ENCODE measurements at places on chromosomes 11 and 22.

GRCh38 chr22:25942115-25942855 is 200.3 kb downstream of the MYO18B start:
- DNase-seq = peak; percentile 94

DNA sequence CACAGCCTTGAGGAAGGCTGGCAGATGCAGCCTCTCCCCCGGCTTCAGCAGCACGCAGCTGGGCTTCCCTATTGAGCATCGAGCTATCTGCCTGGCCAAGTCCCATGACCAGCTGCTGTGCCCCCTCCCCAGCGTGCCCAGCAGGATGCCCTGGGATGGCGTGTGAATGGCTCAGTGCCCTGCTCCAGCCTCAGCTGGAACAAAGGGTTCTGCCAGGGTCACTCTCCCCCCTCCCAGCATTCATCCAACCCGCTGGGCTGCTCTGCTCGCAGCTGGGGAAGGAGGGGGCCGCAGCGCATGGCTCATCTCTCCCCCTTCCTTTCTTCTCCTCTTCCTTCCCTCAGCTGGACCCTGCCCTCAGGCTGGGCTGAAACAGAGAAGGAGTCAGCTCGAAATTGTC is 14.5 kb downstream of the LRP4 start:
- DNase-seq = no peak

DNA sequence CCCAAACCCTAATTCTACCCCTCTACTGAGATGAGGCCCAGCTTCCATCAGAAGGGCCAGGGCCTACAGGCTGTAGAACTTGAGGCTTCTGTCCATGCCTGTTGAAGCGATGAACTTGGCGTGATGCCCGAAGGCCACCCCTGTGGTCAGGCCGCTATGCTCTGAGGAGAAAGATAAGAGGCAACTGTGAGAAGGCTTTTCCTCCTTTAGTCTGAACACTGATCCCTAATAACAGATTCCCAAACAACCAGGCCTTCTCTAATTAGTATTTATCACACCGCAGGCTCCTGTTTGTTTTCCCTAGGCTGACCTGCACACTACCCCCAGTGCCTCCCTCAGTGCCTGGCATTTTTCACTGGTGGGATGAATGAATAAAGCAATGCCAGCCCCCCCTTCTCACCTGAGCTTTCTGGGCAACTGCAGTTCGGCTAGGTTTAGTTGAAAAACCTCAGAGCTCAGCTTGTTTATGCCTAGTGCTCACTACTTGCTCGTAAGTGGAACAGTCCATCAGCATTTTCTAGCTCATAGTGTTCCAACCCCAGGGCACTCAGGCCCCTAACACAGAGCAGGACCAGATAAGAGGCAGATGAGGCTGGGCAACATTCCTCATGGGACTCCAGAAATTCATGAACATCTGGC is 15.2 kb downstream of the PRPF19 start:
- DNase-seq = no peak

- DNase-seq = no peak
Measured at GRCh38 chr22:42151924-42152635, 21.5 kb upstream of the CYP2D6 start.

GRCh38 chr11:19660076-19660475 is 52.6 kb upstream of the NAV2 start:
- no peak for DNase-seq
